CD4-positive, alpha-beta T cell treated with Interleukin-17A for 4 hours (primary cell): ENCODE measurements at places on chromosomes 6 and 20.

DNA sequence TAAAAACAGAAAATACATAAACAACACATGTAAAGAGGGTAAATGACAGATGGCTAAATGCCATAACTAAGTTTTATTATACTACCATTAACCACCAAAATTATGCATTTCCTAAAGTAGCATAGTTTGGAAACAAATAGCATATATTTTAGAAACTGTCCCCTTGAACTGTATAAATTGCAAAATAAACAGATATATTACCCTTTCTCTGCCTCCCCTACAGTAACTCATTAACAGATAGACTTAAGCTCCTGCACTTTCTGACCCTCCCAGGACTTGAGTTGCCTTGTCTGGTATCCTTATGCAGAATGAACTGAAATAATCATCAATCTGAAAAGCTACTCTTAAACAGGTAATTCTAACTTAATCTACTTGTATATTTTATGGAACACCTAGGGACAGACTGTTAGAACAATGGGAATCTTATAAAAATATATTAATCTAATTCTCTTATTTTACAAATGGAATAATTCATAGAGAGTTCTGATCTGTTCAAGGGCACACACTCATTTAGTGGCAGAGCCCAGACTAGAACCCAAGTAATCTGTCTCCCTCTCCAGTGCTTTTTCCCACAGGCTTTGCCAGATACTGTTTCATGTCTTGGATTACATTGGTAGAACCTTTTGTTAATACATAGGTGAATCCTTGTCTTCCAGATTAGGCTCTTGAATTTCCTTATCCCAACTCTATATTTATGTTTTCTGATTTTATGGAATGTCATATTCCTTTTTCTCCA is 50.6 kb upstream of the LOC128125822 start:
- DNase-seq = no peak

GRCh38 chr20:32841174-32841573 is 17.5 kb upstream of the EFCAB8 start:
- no peak for DNase-seq

DNA sequence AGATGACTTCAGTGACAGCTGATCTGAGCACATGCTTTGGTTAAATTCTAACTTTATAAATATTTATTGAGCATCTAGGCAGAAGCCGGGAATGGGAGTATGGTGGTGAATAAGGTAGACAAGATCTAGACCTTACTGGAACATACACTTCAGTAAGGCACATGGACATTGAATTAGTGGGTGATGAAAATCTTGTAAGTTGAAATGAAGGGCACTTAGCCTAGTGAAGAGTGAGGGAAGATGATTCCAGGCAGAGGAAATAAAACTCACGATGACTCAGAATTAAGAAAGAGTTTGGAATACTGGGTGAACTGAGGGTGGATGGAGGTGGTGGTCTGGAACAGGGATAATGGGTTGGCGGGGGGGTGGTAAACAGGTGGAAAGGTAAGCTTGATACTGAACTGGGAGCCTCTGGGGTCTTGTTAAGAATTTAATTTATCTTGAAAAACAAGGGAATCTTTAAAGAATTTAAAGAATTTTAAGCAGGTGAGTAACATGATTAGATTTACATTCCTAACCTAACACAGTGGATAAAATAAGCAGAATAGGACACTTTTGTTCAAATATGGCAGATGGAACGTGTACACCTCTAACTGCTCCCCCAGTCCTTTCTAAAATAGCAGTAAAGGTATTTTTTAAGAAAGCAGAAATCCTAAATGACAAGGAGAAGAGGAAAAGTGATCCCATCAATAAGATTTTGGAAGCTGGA is 75.2 kb upstream of the ARHGAP18 start:
- no peak for DNase-seq

DNA sequence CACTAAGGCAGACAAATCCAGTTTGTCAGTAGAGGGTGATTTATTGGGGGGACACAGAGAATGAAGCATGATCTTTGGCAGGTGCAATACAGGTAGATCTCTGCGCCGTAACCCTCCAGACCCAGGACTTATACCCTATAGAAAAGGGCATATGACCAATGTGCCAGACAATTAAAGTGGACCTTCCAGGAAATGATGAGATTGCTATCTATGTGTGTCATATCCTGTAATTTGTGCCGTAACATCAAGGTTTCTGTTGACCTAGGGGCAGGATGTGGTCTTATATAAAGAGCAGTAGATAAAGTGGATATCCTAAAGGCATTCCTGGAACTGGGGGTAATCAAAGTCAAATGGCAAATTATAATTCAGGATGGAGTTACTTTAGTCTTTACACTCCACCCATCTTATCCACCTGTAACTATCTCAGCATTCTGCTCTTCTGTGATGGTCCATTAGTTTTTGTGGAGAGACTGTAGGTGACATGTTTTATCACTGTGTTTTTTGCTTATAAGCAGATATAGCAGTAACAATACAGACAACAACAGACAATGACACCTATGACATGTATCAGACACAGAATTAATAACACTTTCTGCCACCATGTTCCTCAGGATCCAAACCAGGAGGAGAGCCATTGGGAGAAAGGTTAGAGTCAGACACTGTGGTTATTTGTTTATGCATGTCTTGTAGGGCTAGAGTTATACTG is 43.1 kb upstream of the ZNF337 start:
- no peak for DNase-seq

GRCh38 chr20:48889140-48889790 is 32.2 kb upstream of the ARFGEF2 start:
- no peak for DNase-seq

DNA sequence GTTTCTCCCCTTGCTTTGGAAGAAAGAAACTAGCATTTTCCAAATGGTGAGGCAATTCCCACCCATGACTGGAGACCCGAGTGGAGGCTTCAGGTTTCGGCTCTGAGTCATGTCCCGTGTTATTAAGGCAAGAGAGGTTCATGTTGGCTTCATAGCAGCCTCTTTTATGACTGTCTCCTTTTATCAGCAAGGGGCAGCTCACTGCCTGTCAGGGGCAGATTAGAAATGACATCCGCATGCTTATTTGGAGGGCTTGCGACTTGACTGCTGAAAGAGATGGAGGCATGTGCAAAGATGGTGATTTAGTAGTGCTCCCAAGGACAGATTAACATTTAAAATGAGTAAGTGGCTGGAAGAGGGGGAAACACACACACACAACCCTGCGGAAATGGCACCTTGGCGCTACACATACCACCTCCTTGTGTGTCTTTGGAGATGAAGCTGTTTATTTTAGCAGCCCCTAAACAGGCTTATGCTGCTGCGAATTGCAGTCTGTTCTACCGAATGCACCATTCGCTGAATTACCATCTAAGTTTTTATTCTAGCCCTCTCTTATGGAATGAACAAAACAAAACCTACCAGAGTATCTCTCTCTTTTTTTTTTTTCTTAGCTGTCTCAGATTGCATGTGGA is 52.1 kb upstream of the VSTM2L start:
- DNase-seq = no peak

DNA sequence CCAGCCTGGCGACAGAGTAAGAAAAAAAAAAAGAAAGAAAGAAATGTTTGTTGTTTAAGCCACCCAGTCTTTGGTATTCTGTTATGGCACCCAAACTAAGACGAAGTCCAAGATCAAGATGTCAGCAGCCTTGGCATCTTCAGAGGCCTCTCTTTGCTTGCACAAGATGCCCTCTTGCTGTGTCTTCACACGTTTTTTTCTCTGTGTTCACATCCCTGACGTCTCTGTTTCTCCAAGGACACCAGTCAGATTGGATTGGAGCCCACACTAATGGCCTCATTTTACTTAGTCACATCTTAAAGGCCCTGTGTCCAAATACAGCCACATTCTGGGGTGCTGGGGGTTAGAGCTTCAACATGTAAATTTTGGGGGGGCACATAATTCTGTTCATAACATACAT is 380.9 kb downstream of the GJA1 start:
- DNase-seq = no peak

GRCh38 chr6:38086346-38086745 is 266.8 kb downstream of the ZFAND3 start:
- DNase-seq = no peak

GRCh38 chr6:10578723-10579122 is 57.6 kb downstream of the GCNT2 start:
- DNase-seq = no peak

DNA sequence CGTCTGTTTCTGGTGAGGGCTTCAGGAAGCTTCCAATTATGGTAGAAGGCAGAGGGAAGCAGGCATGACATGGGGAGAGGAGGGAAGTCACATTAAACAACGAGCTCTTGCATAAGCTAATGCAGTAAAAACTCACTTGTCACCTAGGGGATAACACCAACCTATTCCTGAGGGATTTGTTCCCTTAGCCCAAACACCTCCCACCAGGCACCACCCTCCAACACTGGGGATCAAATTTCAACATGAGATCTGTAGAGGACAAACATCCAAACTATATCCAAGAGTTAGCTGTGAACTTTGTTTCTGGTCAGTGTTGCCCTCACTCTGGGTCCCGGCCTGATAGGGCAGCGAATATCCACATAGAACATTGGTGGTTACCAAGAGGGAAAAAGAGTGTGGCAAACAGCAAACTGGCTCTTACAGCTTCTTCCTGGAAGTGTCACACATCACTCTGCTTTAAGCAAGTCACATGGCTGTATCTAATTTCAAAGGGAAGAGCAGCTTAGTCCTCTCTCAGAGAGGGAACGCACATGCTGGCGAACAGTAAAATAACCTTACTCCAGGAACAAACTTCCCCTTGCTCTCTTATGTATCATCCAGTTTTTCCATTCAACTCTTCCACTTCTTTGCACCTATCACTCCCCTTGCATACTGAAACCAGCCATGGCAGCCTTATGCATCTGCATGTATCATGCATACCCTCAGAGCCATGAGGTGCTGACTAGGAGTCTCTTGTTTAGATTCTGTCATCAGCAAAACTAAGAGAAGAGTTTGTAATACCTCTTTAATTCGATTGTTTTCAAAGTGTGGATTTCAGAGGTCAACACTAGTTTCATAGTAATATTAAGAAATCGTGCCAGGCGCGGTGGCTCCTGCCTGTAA is 4.8 kb upstream of the MOCS1 start:
- no peak for DNase-seq

- no peak for DNase-seq
Measured at GRCh38 chr20:22241609-22242008, 342.8 kb downstream of the FOXA2 start.

- no peak for DNase-seq
Measured at GRCh38 chr20:39619271-39619785, 657.2 kb downstream of the DHX35 start.

GRCh38 chr6:34969662-34970265 is 80.7 kb downstream of the ANKS1A start:
- DNase-seq = no peak

DNA sequence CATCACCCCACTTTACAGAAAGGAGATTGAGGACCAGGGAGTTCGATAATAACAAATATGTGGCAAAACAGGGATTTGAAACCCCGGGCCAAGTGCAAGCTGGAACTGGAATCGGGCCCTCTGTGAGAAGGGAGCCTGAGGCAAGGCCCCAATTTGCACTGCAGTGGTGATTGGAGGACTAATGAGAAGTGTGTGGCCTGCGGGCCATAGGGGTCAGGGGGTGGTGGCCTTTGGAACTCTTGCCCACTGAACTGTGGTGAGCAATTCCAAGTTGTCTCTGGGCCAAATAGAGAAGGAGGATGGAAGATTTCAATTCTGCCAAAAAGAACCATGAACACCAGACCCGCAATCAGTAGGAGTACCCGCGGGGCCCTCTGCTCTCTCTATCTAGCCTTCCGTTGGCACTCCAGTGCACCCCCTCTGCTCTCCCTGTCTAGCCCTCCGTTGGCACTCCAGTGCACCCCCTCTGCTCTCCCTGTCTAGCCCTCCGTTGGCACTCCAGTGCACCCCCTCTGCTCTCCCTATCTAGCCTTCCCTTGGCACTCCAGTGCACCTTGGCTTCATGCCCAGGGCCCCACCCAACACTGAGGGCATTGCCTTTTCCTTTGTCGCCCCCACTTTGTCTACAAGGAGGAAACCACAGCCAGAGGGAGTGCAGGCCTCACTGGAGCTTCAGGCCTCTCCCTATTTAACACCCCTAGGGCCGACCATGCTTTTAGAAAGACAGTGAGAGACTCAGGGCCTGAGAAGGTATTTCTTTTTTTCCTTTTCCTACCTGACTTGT is 6.0 kb upstream of the PTPRA start:
- peak; percentile 21 for DNase-seq

- no peak for DNase-seq
Measured at GRCh38 chr6:32462609-32463008, 22.9 kb downstream of the HLA-DRA start.

DNA sequence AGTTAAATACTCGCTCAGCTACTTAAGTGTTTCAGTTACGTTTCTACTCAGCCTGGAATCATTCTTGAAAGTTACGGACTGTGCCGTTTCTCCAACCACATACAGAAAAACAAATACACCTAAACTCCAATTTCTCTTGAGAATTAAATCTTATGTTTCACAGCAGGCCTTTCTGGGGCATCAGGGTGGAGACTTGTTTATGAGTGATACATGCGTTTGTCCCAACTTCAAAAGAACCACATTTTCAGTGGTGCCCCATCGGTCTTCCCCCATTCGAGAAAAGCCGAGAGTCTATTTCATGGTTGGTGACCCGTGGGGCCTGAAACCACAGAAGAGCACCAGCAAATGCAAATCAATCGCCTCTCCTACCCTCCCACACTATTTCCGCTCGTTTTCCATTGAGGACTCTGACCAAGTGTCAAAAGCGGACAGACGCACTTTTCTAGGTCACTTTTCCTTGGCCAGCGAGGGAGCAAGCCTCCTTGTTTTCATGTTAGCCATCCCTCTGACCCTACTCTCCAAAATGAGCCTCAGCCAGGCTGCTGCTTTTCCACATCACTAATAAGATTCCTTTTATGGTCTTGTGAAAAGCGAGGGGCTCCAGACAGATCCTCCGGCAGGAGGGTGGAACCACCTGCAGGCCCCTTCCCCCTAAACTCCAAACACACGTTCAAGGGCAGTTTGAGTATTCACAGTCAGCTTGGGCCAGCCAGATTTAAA is 3.1 kb downstream of the JAG1 start:
- no peak for DNase-seq

- DNase-seq = peak; percentile 33
Measured at GRCh38 chr6:53358440-53359094, 9.8 kb upstream of the ELOVL5 start.

GRCh38 chr6:158283304-158283980 is 28.8 kb upstream of the TULP4 start:
- peak; percentile 35 for DNase-seq

- DNase-seq = no peak
Measured at GRCh38 chr6:116783852-116784251, 18.3 kb upstream of the FAM162B start.

GRCh38 chr6:18034798-18035202 is 47.4 kb upstream of the KIF13A start:
- no peak for DNase-seq

DNA sequence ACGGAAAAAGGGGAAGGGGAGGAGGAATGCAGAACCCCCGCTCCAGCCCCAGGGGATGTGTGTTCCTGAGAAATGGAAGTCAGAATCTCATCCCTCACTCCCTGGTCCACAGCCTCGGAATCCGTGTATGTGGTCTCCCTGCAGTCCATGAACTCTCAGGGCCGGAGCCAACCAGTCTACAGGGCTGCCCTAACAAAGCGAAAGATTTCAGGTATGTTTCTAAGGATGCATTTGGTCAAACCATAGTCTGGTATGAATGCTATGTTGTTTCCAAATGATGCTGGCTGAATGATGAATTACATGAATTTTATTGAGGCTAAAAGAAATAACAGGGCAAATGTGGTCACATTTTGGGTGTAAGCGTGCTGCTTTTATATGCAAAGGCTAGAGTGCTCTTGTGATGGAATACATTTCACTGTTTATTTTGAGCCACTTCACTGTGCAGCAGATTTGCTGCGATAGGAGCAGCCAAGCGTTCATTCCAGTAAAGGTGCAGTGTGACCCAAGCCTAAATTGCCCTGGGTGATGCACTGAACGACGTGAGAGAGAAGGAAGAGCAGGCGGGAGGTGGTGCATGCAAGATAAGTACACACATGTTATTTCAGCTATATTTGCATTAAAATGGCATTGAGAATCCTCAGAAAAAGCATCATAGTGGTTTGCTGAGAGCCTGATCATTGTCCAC is 52.4 kb downstream of the FNDC1 start:
- no peak for DNase-seq
